ENCODE measurements at places on chromosomes 2 and 18.
A peak's percentile ranks its signal among the peaks of the same experiment; 100 is the strongest.

GRCh38 chr2:48545244-48545643 is 15.3 kb downstream of the STON1 start:
- DNase-seq, result no peak

- DNase-seq, result peak; percentile 69
These were observed 797.5 kb upstream of the POU3F3 start for GRCh38 chr2:104056451-104056850.

DNA sequence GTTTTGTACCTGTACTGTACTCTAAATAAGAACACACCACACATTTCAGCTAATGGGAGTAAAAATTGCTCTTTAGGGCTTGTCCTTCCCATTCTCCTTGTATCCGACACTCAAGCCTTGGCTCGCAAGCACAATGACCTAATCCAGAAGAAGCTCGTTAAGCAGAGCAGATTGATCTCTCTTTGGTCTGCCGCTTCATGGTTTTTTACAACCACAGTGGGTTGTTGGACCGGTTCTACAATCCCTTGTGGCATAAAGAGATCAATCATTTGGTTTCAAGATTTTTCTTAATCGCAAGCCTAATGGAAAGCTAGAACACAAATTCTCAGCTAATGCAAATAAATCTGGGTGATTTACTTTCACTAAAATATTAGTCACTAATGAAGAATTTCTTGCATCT is 662.1 kb downstream of the LRP1B start:
- no peak for DNase-seq

GRCh38 chr2:120349440-120349921 is 3.5 kb downstream of the INHBB start:
- DNase-seq, result no peak

DNA sequence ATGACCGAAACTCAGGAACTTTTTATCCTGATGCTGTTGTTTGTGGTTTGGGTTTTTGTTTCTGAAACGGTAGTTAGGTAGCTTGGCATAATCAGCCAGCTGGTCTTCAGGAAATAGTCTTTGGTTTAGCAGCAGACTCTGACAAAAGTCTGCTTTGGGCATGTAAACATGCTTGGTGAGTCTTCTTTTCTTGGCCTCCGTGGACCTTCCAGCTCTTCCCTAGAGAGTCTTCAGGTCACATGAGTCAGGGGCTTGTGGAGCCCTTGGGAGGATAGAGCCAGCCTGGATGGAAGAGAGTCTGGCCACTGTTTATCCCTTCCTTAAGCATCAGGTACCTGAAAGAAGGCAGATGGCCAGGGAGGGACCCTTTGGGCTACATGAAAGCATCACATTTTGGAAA is 154.5 kb downstream of the MGAT5 start:
- no peak for DNase-seq

DNA sequence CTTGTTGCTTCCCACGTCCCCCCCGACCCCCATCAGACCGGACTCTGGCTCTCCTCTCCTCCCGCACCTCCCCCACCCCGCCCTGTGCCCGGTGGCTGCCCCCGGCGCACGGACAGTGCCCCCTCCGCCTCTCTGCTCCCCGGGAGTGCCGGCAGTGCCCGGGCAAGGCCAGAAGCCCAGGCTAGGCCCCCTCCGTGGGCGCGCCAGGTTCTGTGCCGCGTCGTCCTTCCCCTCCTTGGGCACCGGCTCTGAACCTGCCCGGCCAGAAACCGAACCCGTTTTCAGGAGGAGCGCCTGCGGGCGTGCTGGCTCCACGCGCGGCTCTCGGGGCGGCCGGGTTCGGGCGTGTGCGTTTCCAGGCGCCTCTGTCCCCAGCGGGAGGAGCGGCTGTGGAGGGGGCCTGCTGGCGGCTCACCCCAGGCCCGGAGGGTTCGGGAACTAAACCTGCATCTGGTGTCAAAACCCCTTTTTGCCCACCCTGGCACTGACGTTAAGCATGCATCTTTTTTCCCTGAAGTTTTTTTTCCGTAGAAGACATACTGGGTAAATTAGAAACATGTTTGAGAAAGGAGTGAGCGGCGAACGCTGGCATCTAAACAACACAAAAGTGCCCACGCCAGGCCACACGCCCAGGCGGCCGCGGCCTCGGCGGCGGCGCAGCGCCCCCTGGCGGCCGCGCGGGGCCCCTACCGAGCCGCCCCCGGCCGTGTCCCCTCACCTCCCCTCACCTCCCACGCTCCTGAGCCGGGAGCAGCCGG is 123.9 kb upstream of the SLC1A4 start:
- DNase-seq, result peak; percentile 68

GRCh38 chr18:9658087-9658641 is 43.8 kb upstream of the PPP4R1 start:
- DNase-seq, result no peak

- no peak for DNase-seq
These were observed 495.2 kb upstream of the MEIS1 start for GRCh38 chr2:65939687-65940086.

DNA sequence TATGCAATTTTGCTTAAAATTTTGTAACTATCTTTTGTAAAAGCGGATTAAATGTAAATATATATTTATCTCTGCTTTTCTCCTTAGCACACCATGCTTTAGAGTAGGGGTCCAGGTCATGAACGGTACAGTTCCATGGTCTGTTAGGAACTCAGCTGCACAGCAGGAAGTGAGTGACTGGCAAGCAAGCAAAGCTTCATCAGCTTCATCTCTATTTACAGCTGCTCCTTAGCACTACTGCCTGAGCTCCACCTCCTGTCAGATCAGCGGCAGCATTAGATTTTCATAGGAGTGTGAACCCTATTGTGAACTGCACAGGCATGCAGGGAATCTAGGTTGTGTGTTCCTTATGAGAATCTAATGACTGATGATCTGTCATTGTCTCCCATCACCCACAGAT is 959.0 kb upstream of the SLC39A10 start:
- no peak for DNase-seq

DNA sequence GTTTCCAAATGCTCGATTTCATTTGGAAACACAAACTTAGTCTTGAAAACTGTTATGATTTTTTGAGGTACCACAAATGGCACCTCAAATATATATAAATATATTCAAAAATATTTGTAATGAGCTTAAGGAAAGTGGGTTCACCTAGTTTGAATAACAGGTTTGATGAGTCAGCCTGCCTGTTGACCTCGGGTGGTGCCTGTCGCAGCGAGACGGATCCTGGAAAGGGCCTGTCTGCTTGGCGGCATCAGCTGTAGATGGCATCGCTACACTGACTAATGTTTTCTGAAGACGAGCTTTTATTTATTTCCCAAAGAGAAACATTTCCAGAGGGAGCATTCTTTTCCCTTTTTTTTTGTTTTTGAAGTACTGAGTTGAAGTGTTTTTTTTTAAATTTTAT is 6.9 kb downstream of the ALLC start:
- no peak for DNase-seq

DNA sequence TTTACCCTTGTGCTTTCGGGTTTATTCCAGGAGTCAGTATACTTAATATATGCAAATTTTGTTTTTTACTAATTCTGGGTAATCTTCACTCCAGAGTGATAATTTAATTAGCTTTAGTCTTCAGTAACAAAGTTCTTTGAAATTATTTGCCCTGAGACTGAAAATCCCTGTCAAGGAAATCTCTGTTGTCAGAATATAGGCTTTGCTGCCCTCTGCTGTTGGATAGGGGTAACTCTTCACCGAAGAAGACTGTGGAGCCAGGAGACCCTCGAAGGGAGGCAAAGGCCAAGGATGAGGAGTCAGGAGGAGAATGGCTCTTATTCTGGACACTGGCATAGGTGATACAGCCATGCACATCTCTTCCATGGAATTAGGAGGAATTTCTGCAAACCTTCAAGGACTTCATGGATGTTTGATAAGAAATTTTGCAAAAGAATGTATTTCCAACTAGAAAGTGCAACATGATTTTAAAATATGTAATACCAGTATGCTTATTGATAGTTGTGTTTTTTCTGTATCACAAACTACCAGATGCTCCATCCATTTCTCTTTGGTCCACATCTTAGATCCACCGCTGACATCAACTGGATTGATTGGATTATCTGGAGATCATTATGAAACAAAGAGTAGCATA is 182.3 kb downstream of the RDH14 start:
- peak; percentile 67 for DNase-seq

- no peak for DNase-seq
These were observed 47.1 kb upstream of the CELF4 start for GRCh38 chr18:37612524-37613252.

- DNase-seq, result peak; percentile 74
These were observed 55.8 kb upstream of the FAM136A start for GRCh38 chr2:70357684-70358071.

GRCh38 chr18:75070625-75071483 is 138.1 kb downstream of the PTGR3 start:
- DNase-seq, result peak; percentile 55

DNA sequence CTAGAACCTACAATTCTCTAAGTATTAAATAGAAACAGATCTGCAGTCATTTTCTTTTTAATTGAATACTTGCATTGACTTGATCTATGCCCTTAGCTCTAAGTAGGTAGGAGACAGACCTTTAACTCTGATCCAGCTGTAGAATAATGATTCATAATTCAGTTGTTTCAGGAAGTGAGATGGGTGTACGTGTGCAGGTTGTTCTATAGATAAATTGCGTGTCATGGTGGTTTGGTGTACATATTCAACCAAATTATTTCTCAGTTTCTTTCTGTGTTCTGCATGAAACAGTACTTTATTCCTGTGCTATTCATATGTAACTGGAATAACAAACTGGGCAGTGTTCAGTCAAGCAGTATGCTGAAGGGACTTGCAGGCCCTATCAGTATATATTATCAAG is 34.3 kb upstream of the CD226 start:
- DNase-seq, result no peak

DNA sequence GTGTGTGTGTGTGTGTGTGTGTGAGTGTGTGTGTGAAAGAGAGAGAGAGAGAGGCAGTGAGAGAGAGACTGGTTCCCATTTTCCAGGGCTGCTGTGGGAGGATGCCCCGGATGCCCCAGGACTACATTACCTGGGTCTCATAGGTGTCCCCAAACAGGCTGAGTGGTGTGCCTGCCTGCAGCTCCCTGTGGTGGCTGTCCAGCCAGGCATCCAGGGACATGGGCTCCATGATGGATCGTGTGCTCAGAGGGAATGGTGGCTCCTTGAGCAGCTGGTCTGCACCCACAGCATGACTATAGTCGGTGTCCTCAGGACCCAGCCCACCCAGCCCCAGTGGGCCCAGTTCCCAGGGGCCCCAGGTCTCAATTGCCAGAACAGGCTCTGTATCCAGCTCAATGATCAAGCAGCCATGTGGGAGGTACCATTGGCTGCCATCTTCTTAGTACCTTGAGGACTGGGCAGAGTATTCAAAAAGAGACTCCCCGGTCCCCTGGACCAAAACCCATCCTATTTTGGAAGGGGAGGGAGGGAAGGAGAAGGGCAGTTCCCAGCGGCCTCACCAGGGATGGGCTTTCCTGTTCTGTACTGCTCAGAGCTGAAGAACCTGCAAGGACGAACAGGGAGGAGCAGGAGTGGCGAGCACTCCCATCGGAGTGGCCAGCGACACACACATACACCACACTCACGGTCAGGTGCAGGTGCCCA is 5.8 kb upstream of the OXER1 start:
- DNase-seq, result no peak

DNA sequence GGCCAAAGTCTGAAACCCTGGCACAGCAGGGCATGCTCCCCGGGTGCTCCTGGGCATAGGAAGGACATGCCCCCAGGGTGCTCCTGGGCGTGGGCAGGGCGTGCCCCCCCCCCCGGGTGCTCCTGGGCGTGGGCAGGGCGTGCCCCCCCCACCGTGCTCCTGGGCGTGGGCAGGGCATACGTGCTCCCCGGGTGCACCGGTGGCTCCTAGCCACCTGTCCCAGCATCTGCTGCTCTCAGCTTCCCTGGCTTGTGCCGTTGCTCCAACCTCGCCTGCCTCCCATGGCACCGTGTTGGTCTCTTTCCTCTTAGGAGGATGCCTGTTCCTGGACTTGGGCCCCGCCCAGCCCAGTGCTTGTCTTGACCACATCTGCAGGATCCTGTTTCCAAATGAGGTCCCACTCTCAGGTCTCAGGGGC is 95.6 kb upstream of the CTDP1 start:
- DNase-seq, result no peak

DNA sequence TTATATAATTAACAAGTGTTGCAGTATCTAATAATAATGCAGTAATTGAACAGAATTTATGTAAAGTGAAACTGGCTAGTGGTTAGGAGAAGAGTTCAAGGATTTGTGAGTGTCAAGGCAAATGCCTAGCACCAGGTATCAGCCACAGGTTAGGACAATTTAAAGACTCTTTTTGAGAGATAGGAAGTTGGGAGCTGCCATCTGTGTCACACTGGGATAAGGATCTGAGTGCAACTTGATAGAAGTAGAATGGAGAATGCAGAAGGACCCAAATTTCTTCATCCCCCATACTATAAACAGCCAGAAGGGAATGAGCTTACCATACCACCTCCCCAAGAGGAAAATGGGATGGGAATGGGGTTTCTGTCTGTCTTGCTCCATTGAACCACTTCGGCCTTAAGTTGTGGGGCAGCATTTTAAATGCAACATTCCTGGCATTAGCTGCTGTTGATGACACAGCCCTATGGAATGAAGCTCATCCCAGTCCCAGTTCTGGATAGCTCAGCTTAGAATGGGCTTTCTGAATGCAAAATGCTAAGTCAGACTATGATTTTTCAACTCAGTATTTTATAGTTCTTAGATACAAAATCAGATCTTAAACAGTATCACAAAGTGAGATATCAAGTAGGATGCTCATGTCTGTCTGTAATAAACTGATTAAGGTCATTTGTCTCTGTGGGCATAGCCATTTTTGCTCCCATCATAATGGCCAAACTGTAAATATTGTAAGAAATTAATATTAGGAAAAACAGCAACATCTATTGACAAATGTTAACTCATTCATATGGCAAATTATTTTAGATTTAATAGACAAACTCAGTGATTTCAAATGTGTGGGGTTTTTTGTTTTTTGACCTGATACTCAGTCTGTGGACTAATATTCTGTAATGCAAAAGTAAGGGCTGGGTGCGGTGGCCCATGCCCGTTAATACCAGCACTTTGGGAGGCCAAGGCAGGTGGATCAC is 44.0 kb downstream of the GPR155 start:
- DNase-seq, result peak; percentile 73

DNA sequence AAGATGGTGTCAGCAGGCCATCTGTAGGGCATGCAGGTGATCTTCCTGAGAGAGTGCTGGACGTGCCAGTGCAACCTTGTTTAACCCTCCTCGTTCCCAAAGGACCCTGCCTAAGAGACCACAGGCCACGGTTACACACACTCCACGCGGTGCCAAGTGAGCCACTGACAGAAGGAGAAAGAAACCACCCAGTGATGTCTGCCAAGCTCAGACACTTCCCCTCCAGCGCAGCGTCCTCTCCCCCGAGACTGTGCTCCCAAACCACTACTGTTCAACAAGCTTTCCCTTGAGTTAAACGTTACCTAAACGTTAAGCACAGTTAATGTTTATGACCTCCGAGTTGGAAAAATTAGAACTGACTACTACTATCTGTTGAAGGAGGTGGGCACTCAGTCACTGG is 119.1 kb upstream of the NCK2 start:
- no peak for DNase-seq

- DNase-seq, result no peak
These were observed 37.3 kb upstream of the VIT start for GRCh38 chr2:36659218-36659617.

GRCh38 chr18:2526329-2526728 is 45.0 kb downstream of the METTL4 start:
- no peak for DNase-seq

- DNase-seq, result no peak
These were observed 218.8 kb upstream of the PKDCC start for GRCh38 chr2:41829052-41829451.

Measured in mesendoderm (in vitro differentiated cells).